ENCODE measurements at places on chromosomes 3 and 15.

GRCh38 chr3:2516762-2517441 lies 418.2 kb downstream of the CNTN4 start:
- no peak overlapping the region for H3K4me3 ChIP-seq
- H3K27me3 ChIP-seq = no peaks in the 10 kb centered on the region
- no peak overlapping the region for H3K27ac ChIP-seq
- no peak for DNase-seq
- no peaks in the 10 kb centered on the region for H3K36me3 ChIP-seq
- no peaks in the 10 kb centered on the region for H3K4me1 ChIP-seq

DNA sequence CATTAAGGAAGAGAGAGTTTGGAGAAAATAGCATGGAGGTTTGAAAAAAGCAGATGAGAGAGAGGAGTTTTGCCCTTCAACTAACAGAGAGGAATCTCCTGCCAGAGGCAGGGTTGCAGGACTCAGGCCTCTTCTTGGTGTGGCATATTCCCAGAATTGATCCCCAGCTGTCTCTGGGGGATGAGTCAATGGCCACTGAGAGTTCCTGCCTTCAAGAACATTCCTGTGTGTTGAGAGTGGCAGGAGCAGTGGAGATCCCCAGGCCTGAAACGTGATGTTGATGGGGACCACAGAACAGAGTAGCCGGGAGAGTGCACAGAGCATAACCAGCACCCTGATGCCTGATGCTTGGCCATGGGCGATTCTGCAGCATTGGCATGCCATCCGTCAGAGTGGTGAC lies 348.4 kb upstream of the THBS1 start:
- no peaks in the 10 kb centered on the region for H3K36me3 ChIP-seq
- H3K4me1 ChIP-seq = no peaks in the 10 kb centered on the region
- H3K27ac ChIP-seq = no peak overlapping the region
- DNase-seq = no peak
- no peak overlapping the region for H3K4me3 ChIP-seq
- H3K27me3 ChIP-seq = peaks cover 13% of the 10 kb centered on the region

GRCh38 chr3:124965413-124965812 lies 30.9 kb upstream of the MUC13 start:
- peaks cover 22% of the 10 kb centered on the region for H3K36me3 ChIP-seq
- no peak for DNase-seq
- no peak overlapping the region for H3K27ac ChIP-seq
- peaks cover 16% of the 10 kb centered on the region for H3K4me1 ChIP-seq
- no peak overlapping the region for H3K4me3 ChIP-seq

DNA sequence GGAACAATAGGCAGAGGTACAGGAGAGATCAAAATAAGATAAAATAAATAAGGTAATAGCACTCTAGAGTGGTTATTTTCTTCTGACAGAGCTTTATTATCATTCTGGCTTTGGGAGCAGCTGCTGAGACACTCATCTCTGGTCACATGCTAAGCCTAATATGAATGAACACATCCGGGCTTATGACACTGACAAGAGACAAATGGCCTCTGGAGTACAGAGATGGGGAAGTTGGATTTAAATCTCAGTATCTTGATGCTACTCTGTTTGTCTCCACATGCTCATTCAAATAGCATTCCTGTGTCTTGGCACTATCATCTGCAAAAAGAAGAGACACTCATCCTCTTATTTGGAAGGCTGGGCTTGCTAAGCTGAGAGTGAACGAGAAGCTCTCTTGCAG lies 55.6 kb downstream of the TMEM45A start:
- H3K27ac ChIP-seq = no peak overlapping the region
- no peak overlapping the region for H3K4me3 ChIP-seq
- no peak for DNase-seq

- no peak overlapping the region for H3K4me3 ChIP-seq
- no peaks in the 10 kb centered on the region for H3K4me1 ChIP-seq
- H3K27me3 ChIP-seq = peaks cover 13% of the 10 kb centered on the region
- H3K36me3 ChIP-seq = no peaks in the 10 kb centered on the region
Observed at GRCh38 chr15:72872066-72872845, 88.7 kb upstream of the ADPGK start.

- H3K27ac ChIP-seq = no peak overlapping the region
- no peaks in the 10 kb centered on the region for H3K27me3 ChIP-seq
- DNase-seq = no peak
- H3K4me1 ChIP-seq = peaks cover 4% of the 10 kb centered on the region
- H3K36me3 ChIP-seq = no peaks in the 10 kb centered on the region
- H3K4me3 ChIP-seq = no peak overlapping the region
Observed at GRCh38 chr3:101253396-101253795, 67.0 kb downstream of the IMPG2 start.

GRCh38 chr3:169315141-169315540 lies 348.4 kb downstream of the MECOM start:
- no peaks in the 10 kb centered on the region for H3K4me1 ChIP-seq
- no peak overlapping the region for H3K4me3 ChIP-seq
- H3K36me3 ChIP-seq = no peaks in the 10 kb centered on the region
- peaks cover 2% of the 10 kb centered on the region for H3K27me3 ChIP-seq

DNA sequence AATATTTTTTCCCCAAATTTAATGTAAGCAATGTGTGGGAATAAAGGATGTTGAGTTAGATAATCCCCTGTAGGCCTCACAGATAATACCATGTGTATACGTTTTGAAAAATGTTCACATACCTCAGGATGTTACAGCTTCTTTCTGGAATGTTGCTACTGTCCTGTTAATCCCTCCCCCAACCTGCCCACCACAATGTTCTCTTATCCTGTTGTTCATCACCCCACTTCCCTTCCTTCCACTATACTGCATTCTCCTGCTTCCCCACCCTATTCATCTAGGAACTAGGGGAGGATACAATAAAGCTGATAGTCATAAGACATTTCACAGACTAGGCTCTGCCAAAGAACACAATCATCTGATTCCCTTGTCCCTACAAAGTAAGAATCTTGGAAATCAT lies 92.1 kb downstream of the IGF2BP2 start:
- no peak overlapping the region for H3K27ac ChIP-seq
- no peak overlapping the region for H3K4me3 ChIP-seq
- H3K27me3 ChIP-seq = peaks cover 8% of the 10 kb centered on the region
- no peaks in the 10 kb centered on the region for H3K36me3 ChIP-seq
- H3K4me1 ChIP-seq = peaks cover 3% of the 10 kb centered on the region
